Bronchial epithelial cell (primary cell): ENCODE measurements at places on chromosomes 7 and 10. TPM values are rescaled to one million over a fixed set of nuclear protein-coding genes. Genes with fewer than 3 reads are reported as not detected.

DNA sequence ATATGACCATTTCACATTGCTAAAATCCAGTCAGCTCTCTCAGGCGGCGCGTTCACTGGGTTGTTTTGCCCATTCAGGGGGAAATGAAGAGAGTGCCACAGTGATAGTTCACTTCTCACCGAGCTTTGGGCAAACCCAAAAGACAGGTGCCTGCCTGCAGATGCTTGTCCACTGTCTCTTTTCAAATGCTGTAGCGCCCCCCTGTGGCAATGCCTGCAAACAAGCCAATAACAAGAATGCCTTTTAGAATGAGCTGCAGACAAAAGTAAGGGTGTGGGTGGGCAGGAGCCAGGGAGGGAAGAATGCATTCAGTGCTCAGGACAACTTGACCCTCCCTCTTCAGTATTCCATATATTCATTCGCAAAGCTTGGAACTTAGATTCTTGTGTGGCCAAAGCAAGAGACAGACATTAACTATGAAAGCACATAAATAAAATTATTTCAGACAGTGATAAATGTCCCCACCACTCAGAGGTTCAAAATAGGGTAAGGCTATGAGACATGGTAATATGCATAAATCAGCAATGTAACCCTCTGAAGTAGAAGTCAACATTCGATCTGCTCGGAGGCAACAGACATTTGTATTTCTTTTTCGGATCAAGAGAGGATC lies 86.9 kb downstream of the JAZF1 start:
- DNase-seq: peak; percentile 37

DNA sequence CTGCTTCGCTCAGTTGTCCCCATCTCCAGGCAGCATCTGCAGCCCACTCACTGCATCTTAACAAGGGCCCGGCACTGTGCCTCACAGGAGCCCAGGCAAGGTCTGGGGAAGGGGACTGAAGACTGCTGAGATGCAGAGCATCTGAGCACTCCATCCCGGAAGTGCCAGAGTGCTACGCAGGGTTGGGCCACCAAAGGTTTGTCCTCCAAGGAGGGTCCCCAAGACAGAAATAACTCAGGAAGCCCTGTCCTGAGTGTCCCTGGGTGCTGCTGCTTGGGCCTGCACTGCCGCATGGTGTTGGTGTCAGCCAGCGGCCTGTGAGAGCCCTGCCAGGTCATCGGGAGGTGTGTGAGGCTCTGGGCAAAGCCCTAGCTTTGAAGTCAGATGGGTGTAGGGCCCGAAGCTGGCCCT lies 288.2 kb upstream of the ZMIZ1 start:
- DNase-seq: no peak

DNA sequence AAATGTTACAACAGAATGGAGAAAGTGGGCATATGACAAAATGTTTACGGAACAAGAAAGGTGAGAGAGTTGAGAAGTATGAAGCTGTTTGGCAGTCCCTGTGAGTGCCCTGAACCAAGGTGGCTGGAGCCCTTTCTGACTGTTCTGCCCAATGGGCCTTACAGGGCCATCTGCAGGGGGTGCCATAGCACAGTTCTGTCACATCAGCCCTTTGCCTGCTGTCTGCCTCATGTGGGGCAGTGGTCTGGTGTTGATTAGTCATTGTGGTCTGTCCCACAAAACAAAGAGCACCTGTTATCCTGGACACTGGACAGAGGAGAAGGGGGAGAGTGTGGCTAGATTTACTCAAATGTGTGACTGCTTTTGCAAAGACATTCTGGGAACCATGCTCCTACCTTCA lies 51.5 kb upstream of the OSBPL3 start:
- DNase-seq: no peak

- peak; percentile 27 for DNase-seq
Observed at GRCh38 chr7:129401228-129401966, 32.8 kb upstream of the STRIP2 start.

DNA sequence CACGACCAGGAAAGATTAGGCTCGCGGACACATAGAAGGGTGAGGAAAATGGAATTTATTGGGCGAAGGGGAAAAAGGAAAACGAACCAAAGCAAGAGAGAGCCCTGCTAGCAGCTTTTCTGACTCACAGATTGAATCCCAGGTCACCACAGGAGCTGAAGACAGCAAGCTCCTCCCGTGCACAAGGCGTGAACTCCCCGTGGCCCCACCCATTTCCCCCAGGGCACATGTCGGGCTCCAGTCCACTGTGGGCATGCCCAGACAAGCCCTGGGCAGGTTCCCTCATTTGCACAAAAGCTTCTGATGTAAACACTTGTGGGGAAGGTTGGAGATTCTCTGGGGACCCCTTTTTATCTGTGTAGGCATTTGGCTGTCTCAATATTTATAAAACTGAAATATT lies 582.4 kb downstream of the SUGCT start:
- DNase-seq: peak; percentile 90

GRCh38 chr7:131008840-131009711 lies 275.1 kb upstream of the KLF14 start:
- peak; percentile 64 for DNase-seq

DNA sequence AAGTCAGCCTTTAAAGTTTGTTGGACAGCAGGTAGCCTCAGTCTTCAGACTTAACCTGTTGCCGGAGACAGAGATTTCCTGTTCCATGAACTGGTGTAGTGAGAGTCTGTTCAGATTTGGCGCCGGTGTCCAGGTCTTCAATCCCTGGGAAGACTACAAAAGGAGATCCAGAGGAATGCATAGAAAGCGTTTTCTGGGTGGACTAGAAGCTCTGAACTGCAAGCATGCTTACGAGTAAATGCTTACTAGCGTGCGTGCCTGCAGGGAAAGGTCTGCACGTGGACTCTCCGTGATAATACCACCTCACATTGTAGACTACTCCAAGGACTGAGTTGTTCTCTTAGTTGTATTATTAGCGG lies 878 bp downstream of the GLRX3 start:
- DNase-seq: peak; percentile 23

- peak; percentile 58 for DNase-seq
Observed at GRCh38 chr10:99435986-99436638, 5.7 kb upstream of the GOT1 start.

- no peak for DNase-seq
Observed at GRCh38 chr10:127283576-127283975, 87.2 kb upstream of the INSYN2A start.

- DNase-seq: no peak
Observed at GRCh38 chr10:132189016-132189415, 2.3 kb downstream of the DPYSL4 start.

- no peak for DNase-seq
Observed at GRCh38 chr7:71801976-71802375, 610.2 kb downstream of the CALN1 start.

DNA sequence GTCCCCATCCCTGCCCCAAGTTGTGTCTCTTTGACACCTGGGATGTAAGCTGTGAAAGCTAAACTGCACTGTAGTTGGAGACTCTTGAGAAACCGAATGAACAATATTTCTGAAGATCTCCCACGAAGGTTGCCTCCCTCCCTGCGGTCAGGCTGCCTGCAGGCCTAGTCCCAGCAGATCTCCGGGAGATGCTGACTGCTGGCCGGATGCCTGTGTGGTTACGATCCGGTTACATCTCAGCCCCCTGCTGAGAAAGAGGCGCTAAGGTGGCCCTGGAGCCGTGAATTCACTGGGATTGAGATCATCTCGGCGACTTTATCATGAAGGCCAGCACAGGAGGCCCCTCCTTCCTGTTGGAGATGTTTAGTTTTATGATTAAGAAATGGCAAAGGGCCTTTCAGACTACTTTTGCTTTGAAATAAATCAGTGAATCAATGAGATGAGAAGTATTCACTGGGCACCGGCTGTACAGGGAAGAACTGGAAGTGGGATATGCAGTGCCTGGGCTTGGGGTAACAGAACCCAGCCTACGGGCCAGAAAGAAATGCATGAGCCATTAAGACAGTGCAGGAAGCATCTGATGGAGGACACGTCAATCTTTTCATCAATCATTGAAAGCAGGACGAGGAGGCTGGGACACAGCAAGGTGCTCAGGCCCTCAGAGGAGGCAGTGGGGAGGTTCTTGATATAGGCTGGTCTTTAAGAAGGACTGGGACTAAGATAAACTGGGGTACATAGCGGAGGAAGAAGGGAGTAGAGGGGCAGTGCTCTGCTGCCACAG lies 177.6 kb downstream of the PRKAG2 start:
- DNase-seq: no peak

DNA sequence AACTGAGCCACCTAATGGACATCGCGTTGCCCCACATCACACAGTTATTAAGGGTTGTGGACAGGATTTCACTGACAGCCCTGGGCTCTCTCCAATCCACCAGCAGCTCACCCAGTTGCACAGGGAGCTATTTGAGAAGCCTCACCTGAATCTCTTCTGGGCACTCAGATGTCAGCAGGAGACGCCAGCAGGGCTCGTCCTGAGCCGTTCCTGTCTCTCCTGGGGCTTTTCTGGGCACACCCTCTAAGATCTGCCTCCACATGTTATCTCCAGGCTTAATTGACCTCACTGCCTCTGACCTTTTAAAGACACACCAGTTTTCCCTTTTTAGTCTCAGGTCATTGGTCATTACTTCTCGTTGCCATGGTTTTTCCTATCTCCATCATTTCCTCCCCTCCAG lies 63.0 kb downstream of the GRID1 start:
- DNase-seq: no peak

GRCh38 chr10:118045837-118046394 lies 825 bp downstream of the RAB11FIP2 start:
- peak; percentile 52 for DNase-seq

GRCh38 chr7:12401538-12402364 lies 1.9 kb downstream of the VWDE start:
- DNase-seq: no peak

DNA sequence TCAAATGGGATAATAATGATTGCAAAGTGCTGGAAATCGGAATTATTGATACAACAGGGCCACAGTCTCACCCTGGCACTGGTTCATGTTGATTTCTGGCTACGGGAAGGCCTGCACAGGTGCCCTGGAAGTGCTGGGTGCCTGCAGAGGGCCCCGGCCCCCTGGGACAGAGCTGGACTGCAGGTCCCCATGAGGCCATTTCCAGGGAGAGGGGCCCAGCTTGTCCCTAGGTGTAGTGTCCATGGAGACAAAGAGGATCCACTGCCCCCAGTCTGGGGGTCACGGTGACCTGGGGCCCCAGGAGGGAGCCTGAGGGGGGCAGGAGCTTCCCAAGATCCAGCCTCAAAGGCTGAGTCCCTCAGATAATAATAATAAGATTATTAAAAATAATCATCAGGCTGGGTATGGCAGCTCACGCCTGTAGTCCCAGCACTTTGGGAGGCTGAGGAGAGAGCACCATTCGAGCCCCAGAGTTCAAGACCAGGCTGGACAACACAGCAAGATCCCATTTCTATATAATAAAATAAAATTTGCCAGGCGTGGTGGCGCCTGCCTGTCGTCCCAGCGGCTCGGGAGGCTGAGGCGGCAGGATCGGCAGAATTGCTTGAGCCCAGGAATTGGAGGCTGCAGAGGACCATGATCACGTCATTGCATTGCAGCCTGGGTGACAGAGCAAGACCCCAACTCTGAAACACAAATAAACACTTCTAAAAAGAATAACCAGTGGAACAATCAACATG lies 98.1 kb downstream of the MICALL2 start:
- DNase-seq: no peak

DNA sequence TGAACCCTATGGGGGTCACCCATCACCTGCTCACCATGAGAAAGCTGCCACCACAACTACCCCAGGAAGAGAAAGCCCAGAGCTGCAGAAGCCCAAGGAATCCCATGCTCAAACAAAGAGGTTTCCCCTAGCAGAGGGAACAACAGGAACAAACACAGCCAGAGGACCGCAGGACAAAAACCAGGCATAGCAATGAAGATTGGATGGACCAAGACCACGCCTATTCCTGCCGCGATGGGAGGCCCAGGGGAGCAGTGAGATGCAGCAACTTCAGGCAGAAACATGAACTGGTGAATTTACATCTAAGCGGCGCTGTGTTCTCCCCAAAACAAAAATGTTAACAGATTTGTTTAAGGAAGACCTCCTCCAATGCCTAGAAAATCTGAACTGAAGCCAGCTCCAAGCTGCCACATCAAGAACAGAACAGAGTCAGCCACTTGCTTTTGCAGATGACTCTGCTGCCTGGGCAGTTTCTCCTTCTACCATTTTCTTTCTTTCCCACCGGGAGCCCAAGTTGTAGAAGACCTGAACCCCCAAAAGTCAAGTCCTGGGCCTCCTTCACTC lies 134.2 kb upstream of the NEBL start:
- no peak for DNase-seq

DNA sequence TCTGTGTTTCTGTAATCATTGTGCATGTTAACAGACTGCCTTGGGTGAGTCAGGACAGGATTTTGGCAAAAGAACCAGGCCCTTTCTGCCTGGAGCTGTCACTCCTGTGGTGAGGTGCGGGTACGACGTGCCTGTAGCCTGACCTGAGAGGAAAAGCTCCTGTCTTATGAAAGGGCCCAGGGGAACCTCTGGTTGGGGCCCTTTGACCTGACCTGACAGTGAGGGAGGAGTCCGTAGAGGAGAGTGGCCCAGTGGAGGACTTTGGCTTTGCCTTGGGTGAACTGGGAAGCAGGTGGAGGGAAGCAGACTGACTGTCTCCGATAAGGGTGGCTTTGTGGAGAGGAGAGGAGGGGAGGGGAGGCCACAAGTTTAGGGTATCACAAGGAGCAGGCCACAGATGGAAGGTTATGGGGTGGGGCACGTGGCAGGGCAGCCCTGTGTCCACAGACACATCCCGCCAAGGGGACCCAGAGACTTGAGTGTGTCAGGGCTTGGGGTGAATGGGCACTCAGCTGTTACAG lies 6.9 kb downstream of the PFKP start:
- DNase-seq: peak; percentile 34

GRCh38 chr7:99137411-99138180 lies 6.3 kb downstream of the SMURF1 start:
- DNase-seq: peak; percentile 69

DNA sequence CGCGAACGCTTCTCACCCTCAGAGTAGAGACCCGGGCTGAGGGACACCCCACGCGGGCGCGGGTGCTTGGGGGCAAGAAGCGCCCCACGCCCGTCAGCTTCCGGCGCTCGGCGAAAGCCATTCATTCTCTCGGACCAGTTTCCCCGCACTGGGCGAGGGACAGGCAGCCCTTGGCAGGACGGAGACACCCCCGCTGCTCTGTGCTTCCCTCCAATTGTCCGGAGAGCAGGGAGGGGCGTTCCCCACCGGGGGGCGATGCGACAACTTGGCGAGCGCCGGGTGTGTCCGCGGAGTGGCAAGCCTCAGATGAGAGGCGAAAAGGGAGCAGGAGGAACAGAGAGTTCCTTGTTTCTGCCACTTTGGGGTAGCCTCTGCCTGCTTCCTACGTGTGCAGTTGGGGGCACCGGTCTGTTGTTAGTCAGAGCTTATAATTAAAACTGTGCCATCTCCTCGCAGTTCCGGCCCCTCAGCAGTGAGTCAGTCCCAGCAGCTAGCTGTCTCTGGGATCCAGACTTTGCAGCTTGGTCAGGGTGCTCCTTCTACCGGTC lies 1.7 kb downstream of the GPR158 start:
- no peak for DNase-seq

The CDHR1 gene
- 0.53 and 0.90 TPM in 2 replicates for total RNA-seq

The STAG3 gene
- under 0.01 and 0.13 TPM in 2 replicates for total RNA-seq

The PMPCB gene
- total RNA-seq: 31.2 and 48.7 TPM in 2 replicates

The ZNF22 gene
- total RNA-seq: 4.6 and 9.2 TPM in 2 replicates

The CCDC172 gene
- not detected in 2 replicates for total RNA-seq

The NSUN6 gene
- total RNA-seq: 9.2 and 10.8 TPM in 2 replicates

The ENTPD7 gene
- 10.5 and 19.0 TPM in 2 replicates for total RNA-seq

The CCDC7 gene
- 1.8 and 2.4 TPM in 2 replicates for total RNA-seq
